ENCODE measurements at places on chromosomes 5 and 9. TPM values are rescaled to one million over a fixed set of nuclear protein-coding genes. Genes with fewer than 3 reads are reported as not detected.

HMMR gene
- 2.2 TPM for total RNA-seq

RETREG1 gene
- total RNA-seq: 56.5 TPM

TMEM215 gene
- 0.25 TPM for total RNA-seq

CCNI2 gene
- under 0.01 TPM for total RNA-seq

DNAI1 gene
- 0.25 TPM for total RNA-seq

FCN1 gene
- total RNA-seq: 0.98 TPM

C9orf57 gene
- total RNA-seq: not detected

TAS2R1 gene
- not detected for total RNA-seq

PCDHA10 gene
- total RNA-seq: 9.6 TPM

All from temporal lobe (tissue), 4 donors.